Activated CD8-positive, alpha-beta memory T cell treated with anti-CD3 and anti-CD28 coated beads, Interleukin-2, amount 10 ng/mL, durations not matched to agents 7 days and 5 days (primary cell): ENCODE measurements at places on chromosomes 1 and 21. TPM values are rescaled to one million over a fixed set of nuclear protein-coding genes. Genes with fewer than 3 reads are reported as not detected.

FNBP1L gene
- total RNA-seq, result 0.42 TPM

TRIM63 gene
- total RNA-seq, result not detected

C1QA gene
- not detected for total RNA-seq

MMEL1 gene
- total RNA-seq, result not detected

LCE2B gene
- total RNA-seq, result not detected

GNG4 gene
- 0.53 TPM for total RNA-seq

PIGR gene
- total RNA-seq, result 0.07 TPM

BTG2 gene
- 72.2 TPM for total RNA-seq

IVL gene
- total RNA-seq, result not detected

TRIM62 gene
- total RNA-seq, result 9.9 TPM

VWA5B1 gene
- total RNA-seq, result not detected

FMOD gene
- not detected for total RNA-seq

CDCA8 gene
- total RNA-seq, result 77.2 TPM

ASCL5 gene
- not detected for total RNA-seq

CAMK1G gene
- not detected for total RNA-seq

COL18A1 gene
- 5.2 TPM for total RNA-seq

CLCA2 gene
- not detected for total RNA-seq

TINAGL1 gene
- total RNA-seq, result not detected

H6PD gene
- 13.2 TPM for total RNA-seq

DIPK1A gene
- 14.3 TPM for total RNA-seq

OMA1 gene
- 24.9 TPM for total RNA-seq

ARTN gene
- not detected for total RNA-seq

HSD3B1 gene
- not detected for total RNA-seq

LCE1A gene
- not detected for total RNA-seq

GON4L gene
- 91.9 TPM for total RNA-seq

CNTN2 gene
- total RNA-seq, result not detected

ZSWIM5 gene
- 0.47 TPM for total RNA-seq

DDX59 gene
- total RNA-seq, result 35.9 TPM

NPHP4 gene
- total RNA-seq, result 20.3 TPM

AKR1A1 gene
- 137 TPM for total RNA-seq

ARHGAP30 gene
- total RNA-seq, result 260 TPM

S100A16 gene
- total RNA-seq, result not detected

VAMP4 gene
- total RNA-seq, result 12.5 TPM

PKLR gene
- not detected for total RNA-seq

USH2A gene
- total RNA-seq, result not detected

SPRR5 gene
- total RNA-seq, result not detected

STIL gene
- total RNA-seq, result 38.6 TPM

FLG2 gene
- not detected for total RNA-seq

U2AF1 gene
- total RNA-seq, result 18.8 TPM

LCE3E gene
- not detected for total RNA-seq

ERMAP gene
- total RNA-seq, result 4.1 TPM

HENMT1 gene
- 34.1 TPM for total RNA-seq

VSIG8 gene
- total RNA-seq, result not detected

CELA3A gene
- not detected for total RNA-seq

CELA3B gene
- not detected for total RNA-seq

OR10X1 gene
- not detected for total RNA-seq

IQGAP3 gene
- total RNA-seq, result 31.3 TPM
